Stimulated activated CD8-positive, alpha-beta memory T cell treated with anti-CD3 and anti-CD28 coated beads, Interleukin-7, amount 100 ng/mL, for 48 hours (primary cell): ENCODE measurements at places on chromosomes 6 and 20.

DNA sequence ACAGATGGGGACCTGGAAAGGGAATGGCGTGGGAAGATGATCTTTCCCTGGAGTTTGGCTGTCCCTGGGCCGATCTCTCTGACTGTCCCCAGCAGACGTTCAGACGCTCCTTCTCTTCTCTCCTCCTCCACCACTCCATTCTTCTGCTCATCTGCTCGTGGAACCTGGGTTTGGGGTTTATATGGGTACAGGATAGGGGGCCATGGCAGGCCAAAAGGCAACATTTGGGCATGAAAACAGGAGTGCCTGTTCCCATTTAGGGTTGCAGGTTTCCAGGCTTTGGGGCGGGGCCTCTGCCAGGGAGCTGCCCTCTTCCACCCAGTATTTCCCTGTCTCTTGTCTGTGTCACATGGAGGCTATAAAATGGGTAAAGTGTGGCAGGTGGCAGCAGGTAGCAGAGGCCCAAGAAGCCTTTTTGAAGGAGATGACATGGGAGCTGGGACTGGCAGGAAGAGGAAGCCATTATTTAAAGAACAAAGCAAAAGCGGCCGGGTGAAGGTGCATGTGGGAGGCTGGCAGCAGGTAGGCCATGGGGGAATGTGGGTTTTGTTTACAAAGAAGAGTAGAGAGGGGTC, 203.7 kb downstream of the BMP7 start:
- DNase-seq = no peak

DNA sequence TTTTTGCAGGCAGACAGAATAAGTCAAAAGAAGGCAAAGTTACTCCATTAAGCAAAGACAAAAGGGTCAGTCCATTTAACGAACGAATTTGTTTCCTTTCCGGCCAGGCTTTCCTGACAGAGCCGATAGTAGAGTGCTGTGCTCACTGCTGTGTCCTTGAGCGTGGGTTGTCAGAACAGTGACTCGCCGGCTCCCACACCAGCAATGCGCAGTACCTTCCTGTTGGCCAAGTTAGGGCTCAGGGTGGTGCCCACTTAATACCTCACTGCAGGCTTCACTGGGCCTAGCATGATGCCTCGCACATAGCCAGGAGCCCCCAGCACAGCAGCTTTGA, 294.7 kb downstream of the FOXC1 start:
- no peak for DNase-seq

DNA sequence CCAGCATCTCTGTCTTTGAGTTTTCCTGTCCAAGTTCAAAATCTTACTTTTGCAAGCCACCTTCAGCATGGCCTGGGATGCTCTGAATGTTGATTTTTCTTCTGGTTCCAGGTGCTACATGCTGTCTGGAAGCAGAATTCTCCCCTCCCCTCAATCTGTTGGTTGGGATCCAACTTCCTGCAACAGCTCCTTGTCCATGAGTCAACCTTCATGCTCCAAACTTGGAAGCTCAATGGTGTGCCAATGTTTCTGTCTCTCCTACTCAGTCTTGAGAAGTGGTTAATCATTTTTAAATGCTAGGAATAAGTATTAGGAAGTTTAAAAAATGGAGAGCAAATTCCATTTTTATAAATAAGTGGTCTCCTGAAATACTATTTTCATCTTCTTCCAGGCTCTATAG, 33.2 kb upstream of the PLEKHG1 start:
- no peak for DNase-seq

DNA sequence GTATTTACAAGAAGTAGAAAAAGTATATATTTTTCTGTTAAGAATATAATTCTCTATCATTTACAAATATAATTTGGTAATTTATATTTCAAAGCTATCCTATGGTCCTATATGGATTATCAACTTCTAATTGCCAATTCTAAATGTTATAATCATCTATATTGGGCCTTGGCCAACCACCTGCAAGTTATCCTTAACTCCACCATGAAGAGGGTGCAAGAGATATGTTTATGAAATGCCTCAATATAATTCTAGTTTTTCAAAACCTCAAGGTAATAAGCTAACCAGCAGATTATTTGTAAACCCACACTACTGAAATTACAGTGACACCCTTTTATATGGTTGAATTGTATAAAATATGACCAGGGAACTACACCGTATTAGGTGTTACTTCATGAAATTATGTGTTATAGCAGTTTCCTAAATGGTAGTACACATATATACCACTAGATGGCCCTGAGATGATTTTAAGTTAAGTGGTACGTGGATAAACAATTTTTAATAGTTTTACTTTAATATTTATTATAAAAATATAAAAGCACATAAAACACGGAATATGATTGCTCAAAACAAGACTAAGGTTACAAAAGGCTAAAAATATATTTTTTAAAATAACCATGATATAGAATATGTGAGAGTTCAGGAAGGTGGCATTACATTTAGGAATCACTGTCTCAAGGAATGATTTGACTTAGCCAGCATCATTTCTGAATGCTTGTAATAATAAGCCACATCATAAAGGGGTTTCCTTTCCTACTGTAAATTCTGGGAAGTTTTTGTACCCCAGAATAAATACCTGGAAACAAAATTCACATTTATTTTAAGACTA, 9.8 kb upstream of the PNISR start:
- DNase-seq = no peak

DNA sequence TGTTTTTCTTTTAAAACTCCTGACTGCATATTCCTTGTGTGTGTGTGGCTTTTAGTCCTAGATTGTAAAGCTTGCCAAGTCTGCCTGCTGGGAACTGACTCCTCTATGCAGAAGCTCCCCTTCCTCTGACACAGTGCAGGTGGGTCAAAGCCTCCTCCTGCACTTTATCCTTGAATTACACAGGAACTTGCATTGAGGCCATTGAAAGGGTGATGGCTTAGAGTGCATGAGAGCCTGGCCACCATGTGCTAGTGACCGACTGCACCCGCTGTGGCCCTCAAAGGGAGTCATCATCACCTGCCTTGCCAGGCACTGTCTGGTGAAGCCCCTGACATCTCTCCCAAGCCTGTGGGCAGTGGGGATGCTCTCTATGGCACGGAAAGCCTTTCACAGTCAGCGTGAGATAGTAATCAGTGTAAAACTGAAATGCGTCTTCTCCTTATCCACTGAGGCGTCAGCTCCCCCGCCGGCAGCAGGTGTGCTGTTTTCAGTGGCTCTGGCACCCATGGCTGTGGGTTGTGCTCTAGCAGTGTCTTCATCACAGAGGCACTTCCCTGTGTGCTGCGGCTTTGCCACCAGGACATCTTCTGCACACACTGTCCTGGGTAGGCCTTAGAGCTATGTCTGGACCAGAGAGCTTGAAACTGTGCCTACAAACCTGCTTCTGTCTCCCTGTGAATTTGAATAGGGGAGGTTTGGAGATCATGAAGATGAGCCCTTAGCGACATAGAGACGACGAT, 87.9 kb downstream of the THBS2 start:
- DNase-seq = no peak

DNA sequence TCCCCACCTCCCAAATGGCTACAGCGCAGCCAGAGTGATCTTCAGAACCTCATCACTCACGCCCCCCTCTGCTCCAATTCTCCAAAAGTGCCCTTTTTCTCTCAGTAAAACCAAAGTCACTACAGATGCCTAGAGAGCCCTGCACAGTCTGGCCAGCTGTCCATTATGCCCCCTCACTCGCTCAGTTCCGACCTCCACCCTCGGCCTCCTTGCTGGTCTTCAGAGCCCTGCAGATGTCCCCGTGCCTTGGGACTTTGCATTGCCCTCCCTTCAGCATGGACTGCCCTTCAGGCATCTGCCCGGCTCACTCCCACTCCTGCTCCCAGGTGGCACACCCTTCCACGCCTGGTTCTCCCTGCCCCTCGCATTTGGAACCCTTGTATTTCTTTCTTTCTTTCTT, 1.1 kb upstream of the RAET1E start:
- no peak for DNase-seq

- no peak for DNase-seq
Observed at GRCh38 chr6:138864343-138864890, 68.5 kb downstream of the ECT2L start.

DNA sequence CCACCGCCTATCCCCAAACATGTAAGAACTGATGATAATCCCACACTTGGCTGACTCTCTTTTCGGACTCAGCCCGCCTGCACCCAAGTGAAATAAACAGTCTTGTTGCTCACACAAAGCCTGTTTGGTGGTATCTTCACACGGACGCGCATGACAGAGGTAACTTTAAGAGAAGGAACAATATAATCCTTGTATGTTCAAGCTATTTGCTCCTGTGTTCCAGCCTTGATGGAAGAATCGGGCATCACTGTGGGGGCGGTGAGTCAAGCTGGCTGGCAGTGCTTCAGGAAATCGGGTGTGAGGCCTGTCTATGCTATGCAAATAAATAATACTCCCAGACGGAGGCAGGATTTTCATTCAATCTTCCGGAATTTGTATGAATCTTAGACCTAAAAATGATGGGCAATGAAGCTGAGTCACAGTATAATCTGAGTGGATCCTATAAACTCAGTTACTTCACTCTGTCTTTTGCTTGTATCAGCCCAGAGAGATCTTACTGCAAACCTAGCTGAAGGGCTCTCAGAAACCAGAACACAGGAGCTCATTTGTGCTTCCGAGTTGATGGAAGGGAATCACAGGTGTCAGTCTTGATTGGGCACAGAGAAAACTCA, 45.2 kb upstream of the NT5E start:
- no peak for DNase-seq

DNA sequence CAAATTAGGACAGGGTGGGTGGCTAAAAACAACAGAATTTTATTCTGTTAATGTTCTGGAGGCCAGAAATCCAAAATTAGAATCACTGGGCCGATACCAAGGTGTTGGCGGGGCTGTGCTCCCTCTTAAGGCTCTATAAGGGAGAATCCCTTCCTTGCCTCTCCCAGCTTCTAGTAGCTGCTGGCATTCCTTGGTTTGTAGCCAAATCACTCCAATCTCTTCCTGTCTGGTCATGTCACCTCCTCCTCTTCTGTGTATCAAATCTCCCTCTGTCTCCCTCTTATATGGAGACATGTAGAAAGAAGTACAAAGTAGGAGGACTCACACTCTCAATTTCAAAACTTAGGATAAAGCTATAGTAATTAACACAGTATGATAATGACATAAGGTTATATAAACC, 102.9 kb upstream of the SIRPA start:
- DNase-seq = no peak

GRCh38 chr6:127031511-127031910, 87.0 kb upstream of the RSPO3 start:
- DNase-seq = no peak

DNA sequence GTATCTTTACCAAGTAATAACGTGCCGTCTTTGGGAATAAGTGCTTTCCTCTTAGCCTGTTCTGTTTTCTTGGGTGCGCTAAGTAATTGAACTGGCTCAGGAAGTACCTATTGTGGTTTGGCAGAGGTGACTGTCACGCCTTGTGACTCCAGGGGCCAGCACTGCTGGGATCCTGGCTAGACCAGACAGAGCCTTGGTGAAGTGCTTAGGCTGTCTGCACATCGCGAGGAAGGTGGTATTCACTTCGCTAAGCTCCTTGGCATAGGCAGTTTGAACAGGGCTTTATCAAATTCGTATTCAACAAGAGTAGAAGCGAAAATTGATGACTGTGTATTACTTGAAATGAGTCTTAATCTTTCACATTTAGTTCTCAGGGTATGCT, 17.6 kb downstream of the PRDM1 start:
- no peak for DNase-seq

GRCh38 chr20:20065361-20065760, 13.0 kb downstream of the CFAP61 start:
- no peak for DNase-seq

GRCh38 chr6:71400852-71401251, 112.2 kb downstream of the OGFRL1 start:
- DNase-seq = no peak

GRCh38 chr6:119173249-119174084, 95.0 kb upstream of the FAM184A start:
- no peak for DNase-seq

DNA sequence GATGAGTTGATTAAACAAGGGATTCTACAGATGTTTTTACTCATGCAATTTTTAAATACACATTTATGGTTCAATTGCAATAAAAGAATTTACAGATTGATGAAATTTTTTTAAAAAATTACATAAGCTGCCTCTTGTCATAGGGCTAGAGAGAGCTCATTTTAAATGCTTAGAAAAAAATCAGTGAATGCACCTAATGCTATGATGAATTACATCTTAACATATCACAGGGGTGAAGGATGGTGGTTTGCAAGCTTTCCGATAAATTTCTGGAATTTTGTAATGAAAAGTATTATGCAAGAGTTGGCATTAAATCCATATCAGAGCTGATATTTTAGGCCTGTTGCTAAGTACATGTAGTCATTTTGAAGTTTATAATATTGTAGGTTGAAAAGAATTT, 29.6 kb downstream of the DSE start:
- DNase-seq = no peak

DNA sequence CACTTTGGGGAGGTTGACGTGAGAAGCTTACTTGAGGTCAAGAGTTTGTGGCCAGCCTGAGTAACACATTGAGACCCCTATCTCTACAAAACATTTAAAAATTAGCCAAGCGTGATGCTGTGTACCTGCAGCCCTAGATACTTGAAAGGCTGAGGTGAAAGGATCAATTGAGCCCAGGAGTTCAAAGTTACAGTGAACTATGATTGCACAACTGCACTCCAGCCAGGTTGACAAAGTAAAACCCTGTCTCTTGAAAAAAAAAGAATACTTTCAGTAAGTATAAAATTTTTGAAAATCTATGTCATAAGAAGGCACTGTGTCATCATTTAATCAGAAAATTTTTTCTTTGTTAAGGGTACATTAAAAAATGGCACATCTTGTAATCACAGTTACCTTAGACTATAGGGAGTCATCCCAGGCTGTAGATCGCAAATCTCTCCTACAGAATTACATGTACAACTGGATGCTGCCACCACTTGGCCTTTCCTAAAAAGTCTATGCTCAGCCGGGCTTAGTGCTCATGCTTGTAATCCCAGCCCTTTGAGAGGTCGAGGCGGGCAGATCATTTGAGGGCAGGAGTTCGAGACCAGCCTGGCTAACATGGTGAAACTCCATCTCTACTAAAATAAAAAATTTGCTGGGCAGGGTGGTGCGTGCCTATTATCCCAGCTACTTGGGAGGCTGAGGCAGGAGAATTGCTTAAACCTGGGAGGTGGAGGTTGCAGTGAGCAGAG, 17.0 kb upstream of the MRS2 start:
- no peak for DNase-seq

DNA sequence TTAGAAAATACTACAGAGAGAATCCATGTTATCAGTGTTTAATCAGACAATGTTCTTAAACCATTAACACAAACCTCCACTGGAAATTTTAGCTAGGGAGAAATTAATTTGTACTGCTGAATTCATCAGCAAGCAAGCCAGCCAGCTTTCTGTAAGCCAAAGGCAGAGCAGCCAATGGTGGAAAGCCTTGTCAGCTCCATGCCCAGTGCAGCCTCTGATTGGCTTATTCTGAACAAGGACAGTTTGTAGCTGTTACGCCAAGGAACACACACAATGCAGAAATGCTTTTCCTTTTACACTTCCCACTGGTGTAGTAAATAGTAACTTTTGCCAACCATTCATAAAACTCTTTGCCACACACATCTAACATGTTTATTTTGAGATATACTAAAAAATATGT, 265.0 kb downstream of the TENT5A start:
- no peak for DNase-seq
